Stimulated activated CD4-positive, alpha-beta T cell treated with anti-CD3 and anti-CD28 coated beads, Interleukin-12 subunit alpha, Interleukin-12 subunit beta, amount 100 ng/mL, for 48 hours (primary cell): ENCODE measurements at places on chromosomes 2 and 18.
A peak's percentile ranks its signal among the peaks of the same experiment; 100 is the strongest.

- DNase-seq: no peak
These were observed 226.1 kb downstream of the MYCN start for GRCh38 chr2:16166327-16166981.

DNA sequence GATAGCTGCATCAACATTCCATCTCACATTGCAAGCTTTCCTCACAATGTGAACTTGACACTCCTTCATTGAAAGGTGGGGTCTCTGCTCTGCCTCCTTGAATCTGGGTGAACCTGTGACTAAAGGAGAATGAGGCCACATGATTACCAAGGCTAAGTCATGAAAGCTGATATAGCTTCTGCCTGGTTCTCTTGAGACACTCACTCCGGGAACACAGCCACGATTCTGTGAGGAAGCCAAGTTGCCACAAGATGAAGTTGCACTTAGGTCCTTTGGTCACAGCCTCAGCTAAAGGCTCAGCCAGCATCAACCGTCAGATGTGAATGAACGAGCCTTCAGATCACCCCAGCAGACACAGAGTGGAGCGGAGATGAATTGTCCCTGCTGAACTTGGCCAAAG lies 94.7 kb upstream of the FAM136A start:
- DNase-seq: no peak

DNA sequence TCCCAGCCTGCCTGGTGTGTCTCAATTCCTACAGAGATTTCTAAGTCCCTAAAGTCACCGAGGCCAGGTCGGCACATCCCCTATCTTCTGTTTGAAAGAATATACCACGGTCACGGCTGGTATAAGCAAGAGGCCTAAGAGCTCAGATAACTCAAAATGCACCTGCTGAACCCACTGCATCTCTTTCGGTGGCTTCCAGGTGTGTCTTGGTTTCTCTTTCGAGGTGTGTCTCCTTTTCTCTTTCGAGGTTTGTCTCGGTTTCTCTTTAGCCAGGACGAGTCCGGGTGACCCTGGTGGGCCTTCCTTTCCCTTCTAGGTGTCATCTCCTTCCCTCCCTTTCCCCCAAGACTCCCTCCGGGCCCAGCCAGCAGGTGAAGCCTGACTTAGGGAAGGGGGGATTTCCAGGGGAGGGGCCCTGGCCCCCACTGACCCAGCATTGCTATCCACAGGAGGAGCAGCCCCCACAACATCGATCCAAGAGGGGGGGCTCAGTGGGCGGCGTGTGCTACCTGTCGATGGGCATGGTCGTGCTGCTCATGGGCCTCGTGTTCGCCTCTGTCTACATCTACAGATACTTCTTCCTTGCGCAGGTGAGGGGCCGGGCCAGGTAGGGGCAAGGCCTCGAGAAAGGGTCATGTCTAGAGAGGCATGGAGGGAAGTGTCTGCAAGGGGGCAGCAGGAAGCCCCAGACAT lies 8.4 kb downstream of the ITM2C start:
- DNase-seq: no peak

- DNase-seq: peak; percentile 15
These were observed 912 bp upstream of the FBXO11 start for GRCh38 chr2:47907039-47907781.

GRCh38 chr18:6215888-6216287 lies 198.8 kb downstream of the L3MBTL4 start:
- DNase-seq: no peak

GRCh38 chr2:74690571-74690970 lies 36.5 kb downstream of the SEMA4F start:
- no peak for DNase-seq
